ENCODE measurements at places on chromosomes 2 and 18.

GRCh38 chr2:232438951-232439757 is 16.8 kb upstream of the ALPI start:
- DNase-seq: no peak

GRCh38 chr2:26640331-26640745 is 828 bp downstream of the CIB4 start:
- no peak for DNase-seq

DNA sequence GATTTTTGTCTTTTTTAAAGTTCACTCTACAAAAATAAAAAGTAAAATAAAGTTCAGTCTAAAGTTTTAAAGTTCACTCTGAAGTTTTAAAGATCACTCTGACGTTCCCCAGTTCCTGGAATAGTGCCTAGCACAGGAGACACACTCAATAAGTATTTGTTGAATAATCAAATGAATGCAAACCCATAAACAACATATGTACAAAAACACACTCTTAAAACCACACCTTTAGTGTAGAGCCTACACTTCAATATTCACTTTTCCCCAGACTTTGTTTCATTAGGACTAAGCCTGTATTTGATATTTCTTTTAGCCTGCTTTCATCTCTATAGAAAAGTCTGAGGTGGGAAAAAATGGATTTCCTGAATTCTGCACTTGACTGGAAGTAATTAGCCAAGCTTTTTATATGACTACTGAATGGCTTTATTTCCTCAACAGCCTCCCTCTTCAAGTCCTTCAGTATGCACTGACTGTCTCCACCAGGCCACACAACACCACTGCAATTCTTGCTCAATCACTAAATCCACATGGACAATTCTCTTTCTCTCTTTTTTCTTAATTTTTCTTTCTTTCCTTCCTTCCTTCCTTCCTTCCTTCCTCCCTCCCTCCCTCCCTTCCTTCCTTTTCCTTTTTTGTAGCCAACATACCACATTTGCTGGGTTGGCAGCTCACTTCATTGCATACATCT is 104.6 kb downstream of the SS18 start:
- DNase-seq: no peak

DNA sequence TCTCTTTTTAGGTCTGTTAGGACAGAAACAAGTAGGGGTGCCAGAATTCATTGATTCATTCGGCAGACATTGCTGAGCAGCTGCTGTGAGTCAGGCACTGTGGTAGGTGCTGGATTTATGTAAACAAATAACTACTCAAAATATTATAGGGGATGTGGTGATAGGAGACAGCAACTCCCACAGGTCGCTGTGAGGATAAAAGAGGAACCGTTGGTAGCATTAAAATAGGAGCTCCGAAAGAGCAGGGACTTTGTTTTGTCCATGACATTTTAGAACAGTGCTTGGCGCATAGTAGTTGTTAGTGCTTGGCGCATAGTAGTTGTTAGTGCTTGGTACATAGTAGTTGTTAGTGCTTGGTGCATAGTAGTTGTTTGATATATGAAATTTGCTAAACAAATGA is 29.2 kb downstream of the ATP6V1C2 start:
- no peak for DNase-seq

DNA sequence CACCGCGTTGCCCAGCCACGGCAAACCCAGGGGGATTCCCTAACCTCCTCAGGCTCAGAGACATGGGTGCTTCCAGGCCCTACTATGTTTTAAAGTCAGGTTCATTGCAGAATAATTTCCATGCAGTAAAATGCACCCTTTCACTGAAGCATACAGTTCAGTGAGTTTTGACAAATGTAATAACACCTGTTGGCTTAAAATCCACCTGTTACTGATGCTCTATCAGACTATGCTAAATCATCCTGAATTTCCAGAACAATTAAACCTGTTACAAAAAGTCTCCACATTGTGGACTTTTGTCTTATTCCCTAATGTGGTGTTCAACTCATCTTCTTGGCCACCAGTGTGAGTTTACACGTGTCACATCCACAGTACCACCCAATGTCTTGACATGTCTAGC is 147.0 kb upstream of the ACAA2 start:
- DNase-seq: no peak

DNA sequence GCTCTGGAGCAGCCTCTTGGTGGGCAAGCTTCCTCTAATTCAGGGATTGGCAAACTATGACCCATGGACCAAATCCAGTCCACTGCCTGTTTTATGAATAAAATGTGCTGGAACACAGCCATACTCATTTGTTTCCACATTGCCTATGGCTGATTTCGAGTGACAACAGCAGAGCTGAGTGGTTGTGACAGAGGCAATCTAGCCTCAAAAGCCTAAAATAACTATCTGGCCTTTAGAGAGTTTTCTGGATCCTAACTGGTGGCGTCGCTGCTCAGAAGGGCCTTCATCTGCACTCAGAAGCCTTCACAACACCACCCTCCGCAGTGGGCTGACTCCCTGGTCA is 147.1 kb downstream of the CCBE1 start:
- no peak for DNase-seq

DNA sequence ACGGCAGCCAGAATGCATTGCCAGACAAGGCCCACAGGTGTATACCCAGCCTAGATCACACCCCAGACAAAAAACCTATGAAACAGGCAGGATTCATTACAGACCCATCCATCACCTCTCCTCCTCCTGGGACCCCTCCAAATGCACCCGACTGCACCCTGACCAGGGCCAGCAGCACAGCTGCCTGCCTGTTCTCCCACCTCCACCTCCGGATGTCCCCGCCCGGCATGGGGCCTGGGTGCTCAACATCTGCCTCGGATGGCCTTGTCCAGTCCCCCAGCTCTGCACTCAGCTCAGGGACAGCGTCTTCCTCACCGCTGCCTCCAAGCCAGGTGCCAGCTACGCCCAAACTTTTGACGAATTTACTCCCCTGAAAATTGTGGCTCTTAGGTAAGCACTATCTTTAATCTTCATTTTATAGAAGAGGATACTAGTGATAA is 91.1 kb downstream of the TPO start:
- DNase-seq: no peak

DNA sequence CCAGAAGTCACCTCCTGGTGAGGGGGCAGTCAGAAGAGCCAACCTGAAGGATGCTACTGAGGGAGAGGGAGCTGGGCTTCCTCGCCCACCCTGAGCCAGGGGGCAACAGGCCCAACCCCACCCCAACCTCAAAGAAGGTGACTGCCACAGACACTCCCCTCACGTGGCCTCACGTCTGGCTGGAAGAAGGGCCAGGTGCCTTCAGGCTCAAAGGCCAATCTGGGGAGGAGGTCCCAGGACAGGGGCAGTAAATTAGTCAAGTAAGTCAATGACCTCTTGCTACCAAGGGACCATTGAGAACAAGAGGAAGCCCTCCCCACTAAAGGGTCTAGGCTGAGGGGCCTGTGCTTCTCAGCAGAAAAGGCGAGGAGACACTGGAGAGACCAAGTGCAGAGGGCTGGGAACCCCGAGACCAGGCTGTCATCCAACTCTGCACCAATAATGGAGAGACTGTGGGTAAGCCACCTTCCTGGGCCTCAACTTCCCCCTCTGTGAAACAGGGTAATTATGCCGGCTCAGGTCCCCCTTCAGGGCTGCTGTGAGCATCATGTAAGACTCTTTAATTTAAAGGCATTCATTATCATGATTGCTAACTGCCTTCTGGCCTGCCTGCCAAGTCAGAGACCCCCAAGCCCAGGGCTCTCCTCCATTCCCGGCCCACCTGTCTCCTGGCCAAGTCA is 20.2 kb upstream of the TNS1 start:
- DNase-seq: no peak

DNA sequence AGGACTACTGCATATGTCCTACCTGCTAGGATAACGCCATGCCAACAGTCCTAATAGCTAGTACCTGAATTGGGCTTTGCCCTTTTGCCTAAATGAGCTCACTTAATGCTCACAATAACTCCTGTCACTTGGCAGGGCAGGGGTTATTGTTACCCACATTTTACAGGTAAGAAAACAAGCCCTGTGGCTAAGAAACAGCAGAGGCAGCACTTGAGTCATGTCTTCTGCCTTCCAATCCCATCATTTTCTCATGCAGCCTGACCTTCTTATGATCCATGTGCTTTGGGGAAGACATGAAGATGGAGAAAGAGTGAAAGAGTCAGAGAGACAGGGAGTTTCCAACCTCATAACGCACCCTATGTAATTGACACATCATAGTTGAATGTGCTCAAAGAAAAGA is 33.6 kb upstream of the LPIN1 start:
- no peak for DNase-seq

GRCh38 chr18:36321658-36322407 is 24.3 kb downstream of the FHOD3 start:
- DNase-seq: no peak

DNA sequence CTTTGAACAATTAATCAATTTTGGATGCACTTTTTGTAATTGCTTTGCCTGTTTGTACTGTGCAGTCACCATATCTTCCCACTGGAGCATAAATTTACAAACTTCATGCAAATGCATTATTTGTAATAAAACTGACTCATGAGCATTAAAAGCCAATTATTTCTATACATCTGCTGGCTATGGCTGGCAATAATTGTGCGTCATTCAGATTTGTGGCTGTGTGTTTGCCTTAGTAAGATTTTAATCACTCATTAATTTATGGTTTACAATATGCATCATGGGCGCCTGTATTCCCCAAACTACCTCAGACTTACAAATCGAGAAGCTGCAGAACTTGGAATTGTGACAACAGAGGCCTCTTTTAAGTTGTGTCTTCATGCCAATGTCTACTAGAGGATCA is 132.4 kb upstream of the TRIB2 start:
- DNase-seq: no peak

DNA sequence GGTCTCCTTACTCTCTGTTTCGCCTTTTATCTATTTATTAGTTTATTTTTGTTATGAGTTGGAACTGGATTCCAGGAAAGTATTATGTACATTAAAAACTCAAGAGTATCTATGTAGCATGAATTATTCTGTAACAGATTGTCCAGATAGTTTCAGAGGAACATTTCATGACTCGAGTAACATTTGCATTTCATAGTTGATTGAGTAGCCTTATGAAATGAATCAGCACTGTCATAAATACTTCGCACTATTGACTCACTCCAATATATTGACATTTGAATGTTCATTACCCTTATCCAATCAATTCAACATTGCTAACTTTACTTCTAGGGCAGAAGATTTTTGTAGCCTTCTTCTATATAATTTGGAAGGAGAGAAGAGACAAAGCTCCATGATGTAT is 11.3 kb upstream of the VRK2 start:
- DNase-seq: no peak

- no peak for DNase-seq
These were observed 23.9 kb upstream of the SPATA3 start for GRCh38 chr2:230972046-230972445.
